ENCODE measurements at places on chromosomes 2 and 18. TPM values are rescaled to one million over a fixed set of nuclear protein-coding genes. Genes with fewer than 3 reads are reported as not detected.

- DNase-seq, result no peak
Measured at GRCh38 chr2:172009823-172010222, 10.1 kb downstream of the METAP1D start.

GRCh38 chr2:15031745-15032240 is 399.3 kb downstream of the LRATD1 start:
- DNase-seq, result no peak

- peak; percentile 75 for DNase-seq
Measured at GRCh38 chr2:121530212-121530705, 421 bp upstream of the RNU4ATAC start.

- DNase-seq, result no peak
Measured at GRCh38 chr2:203164311-203164935, 74.4 kb upstream of the CYP20A1 start.

DNA sequence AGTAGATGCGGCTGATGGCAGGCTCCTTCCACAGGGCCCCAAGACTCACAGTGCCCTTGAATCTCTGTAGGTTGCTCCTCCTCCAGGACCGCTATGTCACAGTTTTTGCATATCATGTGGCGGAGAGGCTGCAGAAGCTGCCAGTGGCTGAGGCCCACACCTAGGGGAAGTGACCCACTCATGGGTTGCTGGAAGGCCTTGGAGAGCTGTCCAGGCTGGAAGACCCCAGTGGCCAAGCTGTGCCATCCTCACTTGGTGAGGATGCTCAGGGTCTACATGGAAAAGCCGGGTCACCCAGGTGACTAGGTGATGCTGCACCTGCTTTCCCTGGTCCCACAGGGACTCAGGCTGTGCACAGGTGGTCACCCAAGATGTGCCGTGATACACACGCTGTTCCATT is 90.6 kb downstream of the SEPTIN10 start:
- DNase-seq, result no peak

The PCARE gene
- 0.06 TPM for total RNA-seq

- DNase-seq, result no peak
Measured at GRCh38 chr2:240430595-240430994, 4.9 kb upstream of the GPC1 start.

The MYO1B gene
- 67.5 TPM for total RNA-seq

The CFAP65 gene
- 4.8 TPM for total RNA-seq

- peak; percentile 82 for DNase-seq
Measured at GRCh38 chr2:43484323-43484930, 111.4 kb downstream of the THADA start.

All from spinal cord (tissue), 10 donors.